Type B pancreatic cell (in vitro differentiated cells): ENCODE measurements at places on chromosomes 2 and 18. TPM values are rescaled to one million over a fixed set of nuclear protein-coding genes. Genes with fewer than 3 reads are reported as not detected.

SULT1C4 gene
- total RNA-seq, result 3.5 and 27.5 TPM in 2 replicates

C2orf72 gene
- 9.9 and 16.7 TPM in 2 replicates for total RNA-seq

RNF152 gene
- total RNA-seq, result 23.6 and 28.9 TPM in 2 replicates

CYP27C1 gene
- 0.62 and 5.1 TPM in 2 replicates for total RNA-seq

THAP4 gene
- 51.3 and 53.3 TPM in 2 replicates for total RNA-seq

DNA sequence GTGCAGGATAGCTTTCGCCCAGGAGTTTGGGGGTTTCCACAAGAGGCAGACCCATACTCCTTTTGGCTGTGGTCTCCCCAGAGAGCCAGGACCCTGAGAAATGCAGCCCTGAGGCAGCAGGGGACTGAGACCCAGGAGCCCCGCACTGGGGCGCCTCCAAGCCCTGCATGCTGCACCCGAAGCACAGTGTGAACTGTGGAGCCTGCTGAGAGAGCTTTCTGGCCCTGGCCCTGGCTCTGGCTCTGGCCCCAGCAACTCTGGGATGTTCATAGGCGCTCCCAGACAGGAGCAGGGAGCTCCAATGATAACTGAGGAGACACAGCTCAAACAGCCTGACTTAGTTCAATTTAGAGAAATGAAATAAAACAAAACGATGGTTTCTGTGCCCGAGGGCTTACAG is 96.4 kb upstream of the TEX51 start:
- no peaks in the 10 kb centered on the region for H3K36me3 ChIP-seq
- peaks cover 12% of the 10 kb centered on the region for H3K27me3 ChIP-seq
- no peak overlapping the region for H3K4me3 ChIP-seq
- peak; percentile 52 for DNase-seq
- H3K4me1 ChIP-seq, result no peaks in the 10 kb centered on the region
- no peak overlapping the region for H3K27ac ChIP-seq

DNA sequence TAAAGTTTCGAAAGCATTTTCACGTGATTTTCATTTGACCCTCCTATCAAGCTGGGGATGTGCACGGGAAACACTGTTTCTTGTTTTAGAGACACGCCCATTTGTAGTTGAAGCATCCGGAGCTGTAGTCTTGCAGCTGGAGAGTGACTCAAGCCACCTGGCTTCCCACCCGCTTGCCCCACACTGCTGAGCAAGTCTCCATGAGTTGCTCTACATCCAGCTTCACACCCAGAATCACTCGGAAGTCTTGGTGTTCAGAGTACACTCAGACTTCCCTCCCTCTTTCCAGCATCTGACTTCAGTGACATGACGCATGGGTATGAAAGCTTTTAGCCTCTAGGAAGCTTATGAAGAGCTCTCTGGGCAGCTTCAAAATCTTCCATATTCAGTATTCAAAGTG is 262.4 kb downstream of the NBAS start:
- no peaks in the 10 kb centered on the region for H3K27me3 ChIP-seq
- no peak overlapping the region for H3K4me3 ChIP-seq
- no peaks in the 10 kb centered on the region for H3K4me1 ChIP-seq
- no peak overlapping the region for H3K27ac ChIP-seq
- H3K36me3 ChIP-seq, result peaks cover 41% of the 10 kb centered on the region

DNA sequence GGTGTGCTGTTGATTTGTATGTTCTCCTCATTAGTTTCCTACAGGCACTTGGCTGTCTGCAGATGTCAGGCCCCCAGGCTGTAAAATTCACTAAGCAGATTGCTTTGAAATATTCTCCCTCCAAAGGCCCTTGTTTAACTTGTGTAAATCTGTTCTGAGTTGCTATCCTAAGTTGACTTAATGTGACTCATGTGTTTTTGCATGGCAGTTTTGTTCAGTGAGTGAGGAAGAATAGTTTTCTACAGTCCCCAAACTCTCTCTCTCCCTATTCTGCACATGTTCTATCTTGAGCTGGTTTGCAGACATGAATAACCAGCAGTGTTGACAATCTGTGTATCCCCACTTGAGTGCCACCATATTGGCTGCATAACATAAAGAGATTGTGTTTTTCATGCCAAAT is 1005.4 kb upstream of the DDX18 start:
- no peak for DNase-seq
- no peak overlapping the region for H3K27ac ChIP-seq
- no peaks in the 10 kb centered on the region for H3K27me3 ChIP-seq
- no peak overlapping the region for H3K4me3 ChIP-seq
- no peaks in the 10 kb centered on the region for H3K36me3 ChIP-seq
- H3K4me1 ChIP-seq, result peaks cover 4% of the 10 kb centered on the region

- no peak overlapping the region for H3K27ac ChIP-seq
- H3K27me3 ChIP-seq, result peaks cover 9% of the 10 kb centered on the region
- no peak for DNase-seq
- no peak overlapping the region for H3K4me3 ChIP-seq
- H3K4me1 ChIP-seq, result no peaks in the 10 kb centered on the region
Measured at GRCh38 chr18:75677696-75678455, 250.4 kb upstream of the SMIM21 start.

DNA sequence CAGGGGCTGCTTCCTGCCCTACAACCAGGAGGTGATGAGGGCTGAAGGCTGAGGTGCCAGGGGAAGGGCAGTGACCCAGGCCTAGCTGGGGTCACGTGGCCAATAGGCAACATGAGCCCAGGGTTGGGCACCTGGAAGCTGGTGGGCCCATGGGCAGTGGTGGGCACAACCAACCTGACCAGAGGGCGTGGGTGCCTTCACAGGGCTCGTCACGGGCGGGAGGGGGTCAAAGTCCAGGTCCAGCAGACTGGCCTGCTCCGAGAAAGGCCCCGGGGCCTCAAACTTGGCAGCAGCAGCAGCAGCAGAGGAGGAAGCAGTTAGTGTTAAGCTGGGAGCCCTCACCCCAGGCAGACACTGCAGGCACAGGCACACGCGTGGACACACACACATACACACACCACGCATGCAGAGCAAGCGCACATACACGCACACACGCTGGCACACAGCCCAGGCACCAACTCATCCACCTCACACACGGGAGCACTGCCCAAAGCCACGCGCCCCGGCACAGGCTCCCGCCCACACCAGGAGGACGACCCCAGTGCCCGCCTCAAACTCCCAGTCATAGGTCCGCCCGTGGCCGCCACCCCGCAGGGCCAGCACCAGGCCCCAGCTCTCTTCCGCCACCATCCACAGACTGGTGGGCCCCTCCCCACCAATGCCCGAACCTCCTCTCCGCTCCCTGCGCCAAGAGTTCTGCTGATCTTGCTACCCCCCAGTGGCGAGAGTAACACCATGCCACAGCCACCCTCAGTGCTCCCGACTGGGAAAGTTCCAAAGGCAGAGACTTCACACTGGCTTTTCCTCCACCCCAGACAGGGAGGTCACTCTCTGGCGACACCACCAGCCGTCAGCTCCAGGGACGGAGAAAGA is 53.0 kb downstream of the BIN1 start:
- H3K27ac ChIP-seq, result no peak overlapping the region
- no peak for DNase-seq
- H3K36me3 ChIP-seq, result no peaks in the 10 kb centered on the region
- H3K4me3 ChIP-seq, result no peak overlapping the region

DNA sequence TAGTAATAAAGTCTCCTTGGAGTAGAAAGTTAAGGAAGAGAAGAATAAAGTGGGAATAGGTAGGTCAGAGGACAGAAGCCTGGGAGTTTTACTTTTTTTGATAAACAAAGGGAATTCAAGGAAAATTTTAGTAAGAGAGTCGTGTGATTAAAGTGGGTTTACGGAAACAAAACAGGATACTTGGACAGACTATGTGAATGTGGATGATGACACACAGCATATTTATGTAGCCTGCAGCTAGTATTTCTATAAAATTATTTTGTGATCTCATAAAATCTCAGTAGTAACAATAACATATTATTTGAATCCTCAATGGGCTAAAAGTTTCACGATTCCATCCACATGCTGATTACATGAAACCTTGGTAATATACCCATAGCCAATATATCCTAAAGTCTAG is 450.7 kb upstream of the PIK3C3 start:
- H3K27me3 ChIP-seq, result no peaks in the 10 kb centered on the region
- H3K4me1 ChIP-seq, result no peaks in the 10 kb centered on the region

DNA sequence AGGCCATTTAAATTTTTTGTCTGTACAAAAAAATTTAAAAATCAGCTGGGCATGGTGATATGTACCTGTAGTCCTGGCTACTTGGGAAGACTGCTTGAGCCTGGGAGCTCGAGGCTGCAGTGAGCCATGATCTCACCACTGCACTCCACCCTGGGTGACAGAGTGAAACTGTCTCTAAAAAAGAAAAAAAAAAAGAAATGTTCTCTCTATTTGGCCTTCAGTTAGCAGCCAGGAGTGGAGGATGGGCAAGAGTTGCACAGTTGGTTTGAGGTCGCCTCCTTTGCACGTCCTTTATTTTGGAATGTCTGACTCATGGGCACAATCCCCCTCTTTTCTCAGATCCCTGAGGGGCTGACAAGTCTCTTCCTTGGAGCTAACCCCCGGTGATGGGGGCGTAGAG is 26.3 kb downstream of the ITM2C start:
- no peak overlapping the region for H3K4me3 ChIP-seq
- H3K27ac ChIP-seq, result no peak overlapping the region
- H3K27me3 ChIP-seq, result peaks cover 3% of the 10 kb centered on the region
- H3K4me1 ChIP-seq, result peaks cover 18% of the 10 kb centered on the region
- H3K36me3 ChIP-seq, result no peaks in the 10 kb centered on the region
- DNase-seq, result no peak

GRCh38 chr2:190477661-190478454 is 56.7 kb downstream of the NEMP2 start:
- H3K27me3 ChIP-seq, result no peaks in the 10 kb centered on the region
- no peak overlapping the region for H3K27ac ChIP-seq
- H3K36me3 ChIP-seq, result peaks cover 3% of the 10 kb centered on the region
- peak overlapping the region; percentile 17 for H3K4me3 ChIP-seq
- no peak for DNase-seq
- H3K4me1 ChIP-seq, result peaks cover 9% of the 10 kb centered on the region

DNA sequence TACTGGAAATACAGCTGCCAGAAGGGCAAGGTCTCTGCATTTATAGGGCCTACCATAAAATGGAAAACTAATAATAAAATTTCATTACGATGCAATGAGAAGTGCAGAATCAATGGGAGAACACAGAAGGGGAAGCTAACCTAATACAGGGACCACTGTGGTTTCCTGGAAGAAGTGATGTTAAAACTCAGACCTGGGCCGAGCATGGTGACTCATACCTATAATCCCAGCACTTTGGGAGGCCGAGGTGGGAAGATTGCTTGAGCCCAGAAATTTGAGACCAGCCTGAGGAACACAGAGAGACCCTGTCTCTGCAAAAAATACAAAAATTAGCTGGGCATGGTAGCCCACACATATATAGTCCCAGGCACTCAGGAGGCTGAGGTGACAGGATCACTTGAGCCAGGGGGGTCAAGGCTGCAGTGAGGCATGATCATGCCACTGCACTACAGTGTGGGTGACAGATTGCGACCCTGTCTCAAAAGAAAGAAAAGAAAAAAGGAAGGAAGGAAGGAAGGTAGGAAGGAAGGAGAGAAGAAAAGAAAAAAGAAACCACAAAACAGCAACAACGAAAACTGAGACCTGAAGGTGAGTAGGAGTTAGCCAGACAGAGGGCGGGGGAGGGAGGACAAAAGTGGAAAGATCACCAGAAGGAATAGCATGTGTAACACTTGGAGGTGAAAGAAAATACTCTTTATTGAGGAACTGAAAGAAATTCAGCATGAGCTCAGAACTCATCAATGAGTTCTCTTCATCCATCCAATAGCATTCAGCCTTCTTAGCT is 58.3 kb upstream of the DTNA start:
- no peak for DNase-seq
- H3K27me3 ChIP-seq, result no peaks in the 10 kb centered on the region

DNA sequence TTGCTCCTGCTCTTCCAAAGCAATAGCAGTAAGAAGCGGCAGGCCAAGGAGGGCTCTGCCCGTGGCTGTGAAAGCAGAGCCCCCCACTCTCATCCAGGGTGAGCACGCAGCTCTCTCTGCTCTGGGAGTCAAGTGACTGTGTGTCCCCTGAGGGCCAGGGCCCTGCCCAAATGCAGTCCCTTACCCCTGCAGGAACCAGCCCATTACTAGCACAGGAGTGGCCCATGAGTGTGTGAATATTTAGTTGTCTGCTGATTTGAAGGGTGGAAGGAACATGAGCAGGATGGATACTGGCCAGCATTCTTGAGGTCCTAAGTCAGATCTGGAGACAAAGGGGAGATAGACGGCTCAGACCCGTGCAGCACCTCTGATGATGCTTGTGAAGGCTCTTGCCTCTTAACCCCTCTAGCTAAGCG is 69.7 kb upstream of the FOSL2 start:
- H3K4me1 ChIP-seq, result peaks cover 52% of the 10 kb centered on the region
- H3K36me3 ChIP-seq, result no peaks in the 10 kb centered on the region
- H3K4me3 ChIP-seq, result no peak overlapping the region
- DNase-seq, result no peak
- H3K27me3 ChIP-seq, result no peaks in the 10 kb centered on the region
